Activated CD8-positive, alpha-beta T cell treated with anti-CD3 and anti-CD28 coated beads for 36 hours (primary cell): ENCODE measurements at places on chromosomes 4 and X.
A peak's percentile ranks its signal among the peaks of the same experiment; 100 is the strongest.

- H3K27me3 ChIP-seq: no peaks in the 10 kb centered on the region
- H3K4me3 ChIP-seq: no peak overlapping the region
- H3K4me1 ChIP-seq: peaks cover 32% of the 10 kb centered on the region
- peak; percentile 86 for DNase-seq
These were observed 179.5 kb upstream of the TBL1X start for GRCh38 chrX:9285342-9285771.

- no peaks in the 10 kb centered on the region for H3K36me3 ChIP-seq
- no peaks in the 10 kb centered on the region for H3K27me3 ChIP-seq
- H3K4me3 ChIP-seq: no peak overlapping the region
- no peaks in the 10 kb centered on the region for H3K4me1 ChIP-seq
- H3K27ac ChIP-seq: no peak overlapping the region
These were observed 800.4 kb upstream of the AGA start for GRCh38 chr4:178242655-178243054.

- DNase-seq: no peak
- H3K4me3 ChIP-seq: no peak overlapping the region
- no peaks in the 10 kb centered on the region for H3K4me1 ChIP-seq
- H3K36me3 ChIP-seq: no peaks in the 10 kb centered on the region
- no peak overlapping the region for H3K27ac ChIP-seq
These were observed 124.9 kb downstream of the POU4F2 start for GRCh38 chr4:146763560-146763959.

DNA sequence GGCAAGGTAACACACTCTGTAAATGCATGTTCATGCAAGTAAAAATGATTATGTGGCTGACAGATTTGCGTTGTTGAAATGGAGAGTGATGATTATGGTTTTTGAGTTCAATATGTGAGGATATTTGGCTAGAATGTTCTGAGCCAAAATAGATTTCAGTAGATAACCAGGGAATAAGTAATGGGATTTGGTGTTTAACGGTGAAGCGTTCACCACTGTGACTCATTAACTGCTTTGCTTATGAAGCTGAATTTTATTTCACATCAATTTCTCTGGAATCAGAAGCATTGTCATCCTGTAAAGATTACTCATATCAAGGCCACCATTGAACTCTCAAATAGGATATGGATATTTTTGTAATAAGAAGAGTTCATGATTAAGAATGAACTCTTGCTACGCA lies 11.7 kb downstream of the AFP start:
- no peaks in the 10 kb centered on the region for H3K4me1 ChIP-seq
- no peak for DNase-seq
- H3K27ac ChIP-seq: no peak overlapping the region
- H3K36me3 ChIP-seq: no peaks in the 10 kb centered on the region
- no peak overlapping the region for H3K4me3 ChIP-seq
- peaks cover 5% of the 10 kb centered on the region for H3K27me3 ChIP-seq

DNA sequence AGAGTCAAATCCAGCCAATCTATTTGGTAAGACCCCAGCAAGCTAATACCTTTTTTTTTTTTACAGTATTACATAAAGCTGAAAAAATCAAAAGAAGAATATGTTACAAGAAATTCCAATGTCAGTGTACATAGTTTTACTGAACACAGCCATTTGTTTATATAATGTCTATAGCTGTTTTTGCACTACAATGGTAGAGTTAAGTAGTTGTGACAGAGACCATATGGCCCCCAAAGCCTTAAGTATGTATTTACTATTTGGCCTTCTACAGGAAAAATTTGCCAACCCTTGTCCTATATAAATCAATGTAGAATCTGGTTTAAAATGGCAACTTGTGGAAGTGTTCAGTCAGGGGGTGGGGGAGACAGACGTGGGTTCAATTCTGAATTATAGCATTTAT lies 60.7 kb downstream of the ANTXR2 start:
- H3K27ac ChIP-seq: no peak overlapping the region
- H3K4me3 ChIP-seq: no peak overlapping the region

- no peak overlapping the region for H3K27ac ChIP-seq
- DNase-seq: no peak
- no peak overlapping the region for H3K4me3 ChIP-seq
- H3K27me3 ChIP-seq: no peaks in the 10 kb centered on the region
- no peaks in the 10 kb centered on the region for H3K36me3 ChIP-seq
These were observed 283.6 kb downstream of the RPA4 start for GRCh38 chrX:97167333-97167732.

- no peaks in the 10 kb centered on the region for H3K36me3 ChIP-seq
- DNase-seq: no peak
- H3K27ac ChIP-seq: no peak overlapping the region
- no peak overlapping the region for H3K4me3 ChIP-seq
These were observed 124.1 kb upstream of the LIMCH1 start for GRCh38 chr4:41413670-41414411.
